Hematopoietic multipotent progenitor cell treated with erythropoietin and hydrocortisone succinate and interleukin-3 and kit ligand, for 4 days (in vitro differentiated cells): ENCODE measurements at places on chromosomes 2 and 18.

- no peak for DNase-seq
Observed at GRCh38 chr2:200765995-200766660, 45.6 kb upstream of the BZW1 start.

- peak; percentile 87 for DNase-seq
Observed at GRCh38 chr2:136207030-136207623, 89.2 kb upstream of the CXCR4 start.

- DNase-seq = no peak
Observed at GRCh38 chr18:13696961-13697360, 29.4 kb downstream of the FAM210A start.

GRCh38 chr2:48248251-48248933 lies 281.6 kb upstream of the STON1 start:
- no peak for DNase-seq

DNA sequence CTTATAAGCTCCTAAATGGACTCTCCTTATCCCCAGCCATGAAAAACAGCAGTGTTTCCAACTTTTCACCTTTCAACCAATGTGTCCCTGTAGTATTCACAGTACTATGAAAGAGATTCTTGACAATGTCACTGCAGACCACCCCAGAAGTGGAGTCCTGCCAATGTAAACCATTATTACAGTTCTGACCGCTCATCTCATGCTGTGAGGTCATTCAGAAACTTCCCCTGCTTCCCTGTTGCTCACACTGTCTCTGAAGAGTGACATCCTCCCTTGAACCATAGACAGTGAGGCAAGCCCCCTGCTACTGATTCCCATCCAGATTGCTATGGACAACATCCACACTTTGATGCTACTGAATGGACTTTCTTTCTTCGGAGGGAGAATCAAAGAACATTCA lies 1523.7 kb upstream of the ACVR2A start:
- DNase-seq = no peak

DNA sequence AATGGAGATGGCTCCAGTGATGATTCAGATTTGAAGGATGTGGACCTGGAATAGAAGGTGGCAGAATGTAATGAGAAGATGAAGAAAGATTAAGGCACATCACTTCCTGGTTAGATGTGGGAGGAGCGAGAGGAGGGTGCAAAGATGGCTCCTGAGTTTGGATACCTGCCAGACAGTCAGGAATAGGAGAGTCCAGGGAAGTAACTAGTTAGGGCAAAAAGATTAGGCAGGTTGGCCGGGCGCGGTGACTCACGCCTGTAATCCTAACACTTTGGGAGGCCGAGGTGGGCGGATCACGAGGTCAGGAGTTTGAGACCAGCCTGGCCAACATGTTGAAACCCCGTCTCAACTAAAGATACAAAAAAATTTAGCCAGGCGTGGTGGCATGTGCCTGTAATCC lies 5.6 kb downstream of the C2orf74 start:
- no peak for DNase-seq

GRCh38 chr18:25646971-25647370 lies 295.0 kb upstream of the ZNF521 start:
- no peak for DNase-seq

- no peak for DNase-seq
Observed at GRCh38 chr2:23532391-23533337, 147.7 kb downstream of the KLHL29 start.
